NCI-H524 (cell line): ENCODE measurements at places on chromosomes 7 and 10.

DNA sequence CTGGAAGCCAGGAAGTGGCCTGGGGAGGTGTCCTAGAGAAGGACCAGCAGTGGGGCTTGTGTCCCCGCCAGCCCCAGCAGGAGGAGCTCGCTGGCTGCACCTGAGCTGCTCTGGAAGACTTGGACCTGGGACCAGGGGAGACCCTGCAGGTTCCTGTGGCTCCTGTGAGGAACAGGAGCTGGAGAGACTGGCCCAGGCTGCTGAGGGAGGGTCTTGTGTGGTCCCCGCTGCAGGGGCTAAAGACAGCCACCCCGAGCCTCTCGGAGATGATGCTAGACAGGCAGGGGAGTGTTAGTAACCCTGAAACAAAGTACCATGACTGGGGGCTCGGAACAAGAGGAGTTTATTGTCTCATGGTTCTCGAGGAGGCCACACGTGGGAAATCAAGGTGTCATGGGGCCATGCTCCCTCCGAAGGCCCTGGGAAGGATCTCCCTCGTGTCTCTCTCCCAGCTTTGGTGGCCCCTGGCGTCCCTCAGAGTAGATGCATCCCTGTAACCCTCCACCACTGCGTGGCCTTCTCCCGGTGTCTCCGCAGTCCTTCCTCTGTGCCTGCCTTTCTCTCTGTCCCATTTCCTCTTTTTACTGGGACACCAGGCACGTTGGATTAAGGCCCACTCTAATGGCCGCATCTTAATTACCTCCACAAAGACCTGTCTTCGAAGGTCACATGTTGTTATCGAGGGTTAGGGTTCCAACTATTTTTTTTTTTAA, 348.4 kb downstream of the GLRX3 start:
- no peak for DNase-seq

GRCh38 chr10:4661511-4662255, 164.3 kb upstream of the AKR1E2 start:
- no peak for DNase-seq

DNA sequence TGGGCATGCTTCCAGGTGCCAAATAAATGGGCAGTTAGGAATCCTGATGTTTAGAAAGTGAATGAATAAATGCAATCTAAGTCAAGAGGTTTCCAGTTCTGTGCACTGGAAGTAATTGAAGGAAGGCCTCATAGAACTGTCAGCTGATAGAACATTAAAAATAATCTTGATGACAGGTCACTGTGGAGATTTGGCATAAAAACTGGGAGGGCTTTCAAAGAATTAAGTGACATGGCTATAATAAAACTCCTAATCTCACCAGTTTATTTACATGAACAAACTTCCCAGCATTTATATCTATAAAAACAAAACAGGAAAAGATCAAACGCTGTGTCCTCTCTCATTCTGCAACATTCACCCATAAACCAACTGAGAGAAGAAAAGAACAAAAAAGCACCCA, 170.5 kb downstream of the SLIT1 start:
- DNase-seq, result no peak

DNA sequence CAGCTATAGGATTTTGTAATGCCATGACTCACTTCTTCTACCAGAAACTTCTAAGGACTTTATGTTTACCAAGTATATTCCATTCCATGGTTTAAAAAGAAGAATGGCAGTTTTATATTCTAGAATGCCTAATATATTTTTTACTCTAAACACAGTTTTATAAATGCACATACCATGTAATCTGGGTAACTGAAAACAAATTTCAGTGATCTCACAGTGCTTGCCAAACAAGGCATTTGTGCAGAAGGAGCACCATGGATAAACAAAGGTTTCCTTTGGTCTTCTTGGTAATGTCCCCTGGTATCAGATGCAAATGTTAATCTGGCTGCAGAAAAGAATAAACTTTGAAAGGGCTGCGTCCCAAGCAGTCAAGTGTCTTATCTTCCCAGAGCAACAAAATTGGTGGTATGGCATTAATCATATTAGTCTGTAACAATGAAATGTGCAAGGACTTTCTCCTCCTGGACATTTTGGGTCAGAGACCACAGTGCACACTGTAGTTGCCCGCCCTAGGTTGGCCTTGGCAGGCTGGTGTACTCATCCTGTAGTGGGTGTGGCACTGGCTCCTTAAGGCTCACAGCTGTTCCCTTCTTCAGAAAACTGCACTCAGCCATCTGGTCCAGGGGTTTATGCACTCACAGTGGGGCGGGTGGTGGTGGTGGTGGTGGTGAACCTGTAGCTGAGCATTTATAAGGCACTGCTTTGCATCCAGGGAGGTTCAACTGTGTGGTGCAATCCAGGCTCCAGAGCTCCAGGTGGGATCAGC, 56.7 kb downstream of the LAMB4 start:
- peak; percentile 94 for DNase-seq

DNA sequence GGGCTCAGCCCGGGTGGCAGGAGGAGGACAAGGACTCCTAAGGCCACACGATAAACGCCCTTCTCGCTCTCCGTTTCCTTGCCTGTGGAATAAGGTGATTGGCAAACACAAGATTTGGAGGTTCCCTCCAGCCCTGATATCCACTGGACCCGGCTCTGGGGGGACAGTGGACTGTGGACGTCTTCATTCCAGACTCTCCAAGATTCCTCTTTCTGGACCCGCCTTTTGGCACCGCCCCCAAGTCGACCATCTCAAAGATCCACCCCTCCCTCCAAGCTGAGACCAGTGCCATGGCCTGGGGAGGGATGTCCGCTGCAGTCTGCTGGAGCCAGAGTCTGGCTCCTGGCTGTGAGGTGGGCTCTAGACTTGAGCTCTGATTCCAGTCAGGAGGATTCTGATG, 23.6 kb downstream of the ZNF783 start:
- DNase-seq, result peak; percentile 2
